ENCODE measurements at places on chromosomes 1 and 21.
A peak's percentile ranks its signal among the peaks of the same experiment; 100 is the strongest.

- no peak for DNase-seq
Observed at GRCh38 chr1:75341537-75341936, 207.3 kb downstream of the LHX8 start.

- DNase-seq: no peak
Observed at GRCh38 chr1:160394673-160395072, 5.7 kb upstream of the VANGL2 start.

DNA sequence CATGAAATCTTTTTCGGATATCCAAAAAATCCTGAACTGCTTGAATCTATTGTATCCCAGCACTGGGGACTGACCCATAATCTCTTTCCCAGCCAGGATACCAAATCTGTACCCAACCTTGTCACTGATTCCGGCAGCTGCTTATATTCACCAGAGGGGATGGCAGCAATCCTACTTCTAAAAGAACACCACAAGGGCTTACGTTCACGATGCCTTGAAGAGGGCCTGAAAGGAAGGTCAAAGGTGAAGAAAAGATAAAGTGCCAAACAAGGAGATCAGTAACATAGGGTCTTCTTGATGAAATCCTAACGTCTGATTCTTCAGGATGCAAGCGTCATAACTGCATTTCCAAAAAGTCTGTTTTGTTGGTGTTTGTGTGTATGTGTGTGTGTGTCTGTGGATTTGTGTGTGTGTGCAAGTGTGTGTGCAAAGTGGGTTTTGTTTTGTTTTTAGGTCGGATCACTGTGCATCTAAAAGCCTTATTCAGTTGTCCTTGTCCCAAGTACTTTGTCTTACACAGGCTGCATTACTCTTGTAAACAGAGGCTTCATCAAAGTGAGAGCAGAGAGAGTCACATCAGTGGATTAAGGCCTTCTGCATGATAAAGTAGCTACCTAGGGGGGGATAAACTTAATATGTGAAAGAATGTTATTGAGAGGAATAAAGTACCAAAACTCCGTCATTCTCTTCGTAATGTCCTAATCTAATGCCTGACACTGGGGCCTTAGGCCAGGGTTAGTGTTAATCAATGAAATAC lies 179.3 kb downstream of the BARHL2 start:
- no peak for DNase-seq

GRCh38 chr21:41827951-41828883 lies 50.9 kb downstream of the PRDM15 start:
- peak; percentile 85 for DNase-seq

- DNase-seq: no peak
Observed at GRCh38 chr1:70277875-70278274, 56.7 kb downstream of the SRSF11 start.

- no peak for DNase-seq
Observed at GRCh38 chr1:15329104-15329820, 80.4 kb upstream of the EFHD2 start.

DNA sequence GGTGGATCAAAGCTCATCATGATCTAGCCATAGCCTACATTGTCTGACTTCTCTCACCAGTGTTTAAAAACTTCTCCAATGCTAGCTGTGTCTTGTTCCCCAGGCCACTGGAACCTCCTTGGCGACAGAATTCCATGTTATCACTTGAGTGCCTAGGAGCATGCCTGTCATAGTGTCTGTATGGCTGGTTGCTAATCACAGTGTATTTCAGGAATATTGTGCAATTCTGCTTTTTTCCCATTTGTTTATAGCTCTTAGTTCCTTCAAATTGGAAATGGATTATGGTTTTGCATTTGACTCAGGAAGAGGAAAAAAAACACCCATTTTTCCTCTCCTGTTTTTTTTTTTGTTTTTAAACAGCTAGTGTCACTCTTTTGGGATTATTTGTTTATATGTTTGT lies 25.5 kb downstream of the ROR1 start:
- no peak for DNase-seq

DNA sequence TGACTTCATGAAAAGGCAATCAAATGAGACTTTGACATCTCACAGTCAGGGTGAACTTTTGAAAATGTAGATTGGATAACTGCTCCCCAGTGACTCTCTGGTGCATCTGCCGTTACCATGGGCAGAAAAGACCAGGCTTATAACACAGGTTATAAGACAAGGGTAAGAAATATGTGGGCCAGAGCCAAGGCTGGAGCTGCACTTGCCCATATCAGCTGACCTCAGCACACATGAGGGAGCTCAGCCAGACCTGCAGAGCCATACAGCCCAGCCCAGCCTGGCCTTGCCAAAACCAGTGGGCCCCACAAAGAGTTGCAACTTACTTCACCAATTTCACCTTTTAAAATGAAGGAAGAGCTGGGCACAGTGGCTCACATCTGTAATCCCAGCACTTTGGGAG lies 11.7 kb upstream of the RGS2 start:
- no peak for DNase-seq
